ENCODE measurements at places on chromosomes 12 and 14.

GRCh38 chr14:56040121-56040520 is 78.1 kb upstream of the PELI2 start:
- DNase-seq: no peak

DNA sequence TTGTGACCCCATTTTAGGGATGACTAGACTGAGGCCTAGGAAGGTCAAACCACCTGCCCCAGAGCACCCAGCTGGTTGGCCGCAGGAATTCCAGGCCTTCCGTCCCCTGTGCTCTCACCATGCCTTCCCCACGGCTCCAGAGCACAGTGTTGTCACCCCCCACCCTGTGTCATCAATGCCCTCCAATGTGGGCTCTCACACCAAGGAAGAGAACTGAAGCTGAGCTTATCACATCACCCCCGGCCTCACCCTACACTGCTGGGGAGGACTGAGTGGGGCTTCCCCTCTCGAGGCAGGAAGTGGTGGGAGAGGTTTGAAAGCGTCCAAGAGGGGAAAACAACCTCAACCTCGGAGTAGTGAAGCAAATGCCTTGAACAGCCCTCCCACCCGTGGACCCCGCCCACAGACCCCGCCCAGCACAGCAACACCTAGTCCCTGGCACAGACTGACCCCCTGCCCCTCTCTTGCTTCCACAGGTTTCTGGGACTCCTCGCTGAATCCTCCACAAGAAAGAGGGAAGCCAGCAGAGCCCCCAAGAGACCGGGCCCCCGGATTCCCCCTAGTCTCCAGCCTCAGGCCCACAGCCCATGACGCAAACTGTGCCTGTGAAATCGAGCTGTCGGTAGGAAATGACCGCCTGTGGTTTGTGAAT is 97.2 kb downstream of the LGMN start:
- DNase-seq: no peak

DNA sequence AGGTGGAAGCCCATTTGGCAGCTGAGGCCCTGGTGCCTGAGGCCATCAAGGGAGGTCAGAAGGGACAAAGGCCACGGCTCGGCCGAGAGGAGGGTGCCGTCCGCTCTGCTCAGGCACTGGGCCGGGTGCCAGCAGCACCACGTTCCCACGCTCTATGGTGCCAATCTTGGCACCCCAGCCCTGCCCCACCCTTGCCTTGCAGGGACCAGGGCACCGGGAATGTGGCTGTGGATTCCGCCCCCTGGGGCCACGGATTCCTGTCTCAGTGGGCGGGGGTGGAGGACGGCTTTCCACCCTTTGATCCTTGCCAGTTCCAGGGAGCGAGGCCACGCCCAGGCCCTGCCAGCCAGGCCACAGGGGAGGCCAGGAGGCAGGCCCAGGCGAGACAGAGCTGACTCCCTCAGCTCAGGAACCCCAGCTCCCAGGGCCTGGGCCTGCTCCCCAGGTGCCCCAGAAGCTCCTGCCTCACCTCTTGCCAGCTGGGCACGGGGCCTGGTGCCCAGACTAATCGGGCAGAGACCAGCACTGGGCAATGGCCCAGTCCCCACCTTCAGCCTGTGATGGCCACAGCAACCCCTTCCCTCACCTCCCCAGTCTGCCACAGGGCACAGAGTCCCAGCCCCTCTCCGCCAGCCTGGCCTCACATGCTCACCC is 26.4 kb upstream of the GPR132 start:
- DNase-seq: no peak

GRCh38 chr14:21317398-21317797 is 37.5 kb downstream of the RPGRIP1 start:
- no peak for DNase-seq

GRCh38 chr12:69433653-69434052 is 36.5 kb upstream of the FRS2 start:
- no peak for DNase-seq

DNA sequence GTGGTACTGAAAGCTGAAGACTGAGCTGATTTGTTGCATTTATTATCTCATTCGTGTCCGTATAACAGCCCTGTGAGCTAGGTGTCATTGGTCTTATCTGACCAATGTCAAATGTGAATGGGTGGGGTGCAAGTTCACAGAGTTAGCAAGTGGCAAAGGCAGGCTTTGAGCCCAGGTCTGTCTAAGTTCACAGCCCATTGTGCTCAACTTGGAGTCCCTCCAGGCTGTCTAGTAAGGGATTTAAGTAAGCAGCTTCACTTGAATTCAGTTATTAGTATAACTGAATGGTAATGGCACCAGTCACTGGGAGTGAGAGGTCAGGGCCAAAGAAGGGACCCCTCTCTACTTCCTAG is 8.5 kb downstream of the C1S start:
- no peak for DNase-seq

DNA sequence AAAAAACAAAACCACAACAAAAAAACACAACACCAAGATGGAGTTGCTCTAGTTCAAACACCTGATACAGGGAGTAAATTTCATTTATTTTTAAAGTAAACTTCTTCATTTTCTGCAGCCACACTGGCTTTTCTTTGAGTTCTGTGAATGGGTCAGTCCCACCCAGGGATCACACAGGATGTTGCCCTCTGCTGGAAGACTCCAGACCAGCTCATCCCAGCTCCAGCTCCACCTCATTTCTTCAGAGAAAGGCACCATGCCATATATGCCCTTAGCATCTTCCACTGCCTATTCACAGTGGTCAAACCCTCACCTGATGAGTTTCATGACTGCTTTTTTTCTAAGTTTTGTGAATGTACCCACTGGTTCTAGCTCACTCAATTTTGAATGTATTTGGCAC is 8.0 kb downstream of the GLIPR1 start:
- DNase-seq: no peak

DNA sequence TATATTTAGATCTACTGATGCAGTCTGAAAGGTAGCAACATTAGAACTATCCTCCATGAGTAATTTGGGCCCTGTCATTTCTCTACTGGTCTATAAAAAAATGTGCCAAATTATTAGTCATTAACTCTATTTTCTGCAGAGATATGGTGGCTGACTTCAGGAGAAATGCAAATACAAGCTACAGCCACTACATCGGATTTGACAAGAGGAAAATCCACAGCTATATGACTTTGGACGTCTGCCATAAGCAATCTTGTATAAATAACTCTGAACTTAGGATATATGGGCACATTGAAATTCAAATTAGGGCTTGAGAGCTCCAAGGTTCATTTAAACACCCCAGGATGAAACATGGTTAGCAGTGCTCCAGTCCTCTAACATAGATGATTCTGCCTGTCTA is 983.0 kb upstream of the LRFN5 start:
- DNase-seq: no peak

DNA sequence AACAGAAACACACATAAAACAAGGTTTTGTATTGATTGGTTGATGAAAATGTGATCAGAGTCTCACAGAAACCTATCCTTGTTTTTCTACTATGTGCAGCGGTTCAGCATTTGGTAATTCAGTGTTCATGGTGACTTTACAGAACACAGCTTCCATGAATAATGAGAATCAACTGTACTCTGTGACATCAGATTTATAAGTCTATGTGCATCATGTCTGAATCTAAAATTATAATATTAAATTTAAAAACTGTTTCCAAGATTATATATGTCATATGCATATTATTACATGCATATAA is 104.3 kb downstream of the SLC16A7 start:
- no peak for DNase-seq

GRCh38 chr12:45388545-45388944 is 172.7 kb downstream of the ANO6 start:
- no peak for DNase-seq

- no peak for DNase-seq
Measured at GRCh38 chr12:75712223-75712622, 200.8 kb upstream of the KRR1 start.

- no peak for DNase-seq
Measured at GRCh38 chr12:48973941-48974673, 2.6 kb upstream of the WNT10B start.

DNA sequence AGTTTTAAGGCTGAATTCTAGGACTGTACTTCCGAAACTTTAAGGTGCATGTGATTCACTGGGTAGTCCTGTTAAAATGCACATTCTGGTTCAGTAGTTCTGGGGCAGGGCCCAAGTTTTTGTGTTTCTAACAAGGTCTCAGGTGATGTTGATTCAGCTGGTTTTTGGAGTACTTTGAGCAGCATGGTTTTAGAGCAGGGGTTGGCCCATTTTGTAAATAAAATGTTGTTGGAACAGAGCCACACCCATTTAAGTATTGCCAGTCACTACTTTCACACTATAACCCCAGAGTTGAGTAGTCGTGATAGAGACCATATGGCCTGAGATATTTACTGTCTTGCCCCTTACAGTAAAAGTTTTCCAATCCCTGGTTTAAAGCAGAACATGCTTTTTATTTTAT is 111.3 kb downstream of the SYNE2 start:
- DNase-seq: no peak

GRCh38 chr12:21828779-21829178 is 54.3 kb upstream of the KCNJ8 start:
- DNase-seq: no peak

DNA sequence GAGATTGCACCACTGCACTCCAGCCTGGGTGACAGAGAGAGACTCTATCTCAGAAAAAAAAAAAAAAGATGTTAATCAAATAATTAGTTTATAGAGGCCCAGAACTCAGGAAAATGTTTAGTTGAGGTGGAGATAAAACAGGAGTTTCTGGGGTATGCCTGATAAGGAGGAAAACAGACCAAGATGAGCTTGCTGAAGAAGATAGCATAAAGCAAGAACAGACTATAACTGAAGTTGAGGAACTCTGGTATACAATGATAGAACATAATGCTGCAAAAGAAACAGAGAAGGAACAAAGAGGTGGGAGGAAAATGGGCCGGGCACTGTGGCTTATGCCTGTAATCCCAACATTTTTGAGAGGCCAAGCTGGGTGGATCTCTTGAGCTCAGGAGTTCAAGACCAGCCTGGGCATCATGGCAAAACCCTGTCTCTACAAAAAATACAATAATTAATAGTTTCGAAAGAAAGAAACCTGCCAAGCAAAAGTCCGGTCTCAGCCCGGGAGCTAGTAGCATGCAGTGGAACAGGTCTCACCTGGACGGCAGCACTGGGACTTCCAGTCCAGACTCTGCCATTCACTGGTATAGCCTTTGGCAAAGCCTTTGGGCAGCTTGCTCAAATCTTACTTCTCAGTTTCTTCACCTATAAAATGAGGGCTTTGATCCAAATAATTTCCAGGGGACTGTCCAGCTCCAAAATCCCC is 25.4 kb downstream of the SLC35E3 start:
- no peak for DNase-seq

DNA sequence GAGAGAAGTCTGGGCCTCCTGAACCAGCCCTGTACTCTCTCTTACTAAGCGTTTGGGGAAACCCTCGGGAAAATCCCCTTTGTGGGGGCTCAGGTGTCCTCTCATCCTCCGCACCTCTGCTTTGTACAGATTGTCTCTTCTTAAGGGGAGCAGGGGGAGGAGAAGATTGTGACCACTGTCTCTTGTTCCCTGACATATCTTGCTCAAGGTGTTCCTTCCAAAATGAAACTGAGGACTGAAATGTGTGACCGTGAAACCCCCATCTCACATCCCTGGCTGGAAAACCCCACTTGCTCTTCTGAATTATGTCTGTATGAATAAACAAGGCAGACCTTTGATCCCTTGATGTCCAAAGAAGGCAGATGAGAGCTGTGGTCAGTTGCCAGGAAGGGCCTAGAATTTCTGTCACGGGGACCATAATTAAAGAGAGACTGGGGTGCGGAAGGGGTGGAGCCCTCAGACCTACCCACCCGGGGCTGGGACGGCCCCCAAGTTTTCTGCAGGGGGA is 369.8 kb downstream of the AACS start:
- no peak for DNase-seq

- DNase-seq: no peak
Measured at GRCh38 chr14:34120185-34120977, 169.5 kb upstream of the EGLN3 start.

DNA sequence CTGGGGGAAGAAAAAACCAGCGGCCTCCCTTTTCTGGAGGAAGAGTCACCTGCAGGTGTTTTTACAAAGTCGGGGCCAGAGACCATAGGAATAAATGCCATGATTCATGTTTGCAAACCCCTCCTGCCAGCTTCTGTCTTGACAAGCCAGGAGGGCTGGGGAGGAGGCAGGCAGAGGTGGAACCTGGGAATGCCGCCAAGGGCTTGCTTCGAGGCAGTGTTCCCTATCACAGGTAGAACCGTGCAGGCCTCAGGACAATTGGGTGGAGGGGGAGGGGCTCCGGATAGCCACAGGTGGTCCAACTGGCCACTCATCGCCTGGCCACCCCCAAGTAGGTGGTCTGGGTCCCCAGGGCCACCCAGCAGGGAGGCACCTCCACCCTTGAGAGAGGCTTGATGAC is 14.2 kb upstream of the DLK1 start:
- no peak for DNase-seq

DNA sequence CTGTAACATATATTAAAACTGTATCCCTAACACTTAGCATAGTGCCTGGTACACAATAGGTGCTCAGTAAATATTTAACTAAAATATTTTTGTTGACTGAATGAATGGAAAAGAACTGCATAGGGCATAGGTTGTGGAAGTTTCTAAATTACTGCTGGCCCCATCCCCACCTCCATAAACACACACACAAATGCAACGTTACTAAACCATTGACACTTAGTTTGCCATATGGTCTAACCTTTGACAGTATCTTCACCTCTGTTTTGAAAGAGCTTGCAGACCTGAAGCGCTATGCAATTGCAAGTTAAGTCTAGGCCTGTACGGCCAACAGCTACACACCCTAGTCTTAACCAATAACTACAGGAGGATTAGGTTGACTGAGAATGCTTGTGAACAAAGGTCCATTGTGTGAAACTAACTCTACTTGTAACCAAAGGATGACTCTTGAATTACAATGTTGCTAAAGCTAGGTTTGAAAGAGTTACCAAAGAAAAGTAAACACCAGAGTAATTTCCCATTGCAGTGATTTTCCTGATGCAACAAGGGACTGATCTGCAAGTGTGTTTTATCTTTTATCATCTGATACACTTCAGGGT is 924 bp upstream of the MANSC1 start:
- DNase-seq: no peak

DNA sequence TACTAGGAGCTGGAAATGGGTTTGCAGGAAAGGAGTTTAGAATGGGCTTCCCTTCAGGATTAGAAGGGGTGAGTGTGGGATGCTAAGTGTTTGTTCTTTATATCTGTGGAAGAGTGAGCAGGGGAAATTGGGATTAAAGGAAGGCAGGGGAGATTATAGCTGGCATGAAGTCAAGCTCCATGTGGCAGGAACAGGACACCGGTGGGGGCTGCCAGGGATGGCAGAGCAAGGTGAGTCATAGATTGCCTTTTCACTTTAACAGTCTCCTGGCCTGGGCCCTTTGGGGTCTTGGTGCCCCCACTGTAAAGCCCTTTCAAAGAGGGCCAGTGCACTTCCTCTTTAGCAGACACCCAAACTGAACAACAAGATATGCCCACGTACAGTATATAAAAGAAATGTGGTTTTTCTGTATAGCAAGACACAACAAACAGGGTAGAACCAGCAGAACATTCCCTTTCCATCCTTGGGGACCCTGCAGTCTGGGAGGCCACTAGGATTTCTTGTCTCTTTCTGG is 23.1 kb upstream of the FBXO21 start:
- DNase-seq: no peak

Measured in kidney capillary endothelial cell (primary cell).